ENCODE measurements at places on chromosomes 7 and 10. TPM values are rescaled to one million over a fixed set of nuclear protein-coding genes. Genes with fewer than 3 reads are reported as not detected.

GRCh38 chr10:64385355-64385754 lies 864.2 kb downstream of the REEP3 start:
- DNase-seq: no peak

DNA sequence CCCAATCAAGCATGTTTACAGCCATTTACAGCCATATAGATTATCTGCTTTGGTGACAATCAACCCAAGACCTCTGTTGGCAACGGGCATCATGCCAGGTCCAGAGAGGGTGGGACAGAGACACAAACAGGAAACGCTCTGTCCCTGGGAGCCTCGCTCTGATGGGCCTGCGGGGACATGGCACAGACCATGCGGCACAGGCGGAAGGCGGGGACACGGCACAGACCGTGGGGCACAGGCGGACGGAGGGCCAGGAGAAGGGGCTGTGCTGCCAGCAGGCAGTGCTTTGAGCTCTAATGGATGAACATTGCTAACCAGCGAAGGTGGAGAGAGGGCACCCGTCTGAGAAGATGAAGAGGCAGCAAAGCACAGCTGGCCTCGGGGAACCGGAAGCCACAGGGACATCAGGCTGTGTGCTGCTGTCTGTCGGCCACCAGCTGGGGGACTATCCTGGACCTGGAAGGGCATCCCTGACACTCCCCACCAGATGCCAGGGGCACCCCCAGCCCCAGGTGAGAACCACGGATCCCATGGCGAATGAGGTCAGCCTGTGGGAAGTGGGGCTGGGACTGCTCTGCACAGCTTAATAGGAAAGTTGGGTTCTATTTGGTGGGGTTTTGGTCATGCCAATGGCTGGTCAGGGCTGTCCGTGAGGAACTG lies 61.0 kb downstream of the DIP2C start:
- peak; percentile 72 for DNase-seq

GRCh38 chr7:40546616-40547501 lies 412.1 kb downstream of the SUGCT start:
- no peak for DNase-seq

The RTKN2 gene
- total RNA-seq: 0.14 TPM

Data from posterior vena cava (tissue), 2 donors.